Stimulated activated CD4-positive, alpha-beta T cell treated with anti-CD3 and anti-CD28 coated beads, Interleukin-12 subunit alpha, Interleukin-12 subunit beta, amount 100 ng/mL, for 24 hours (primary cell): ENCODE measurements at places on chromosomes 3 and 15.

DNA sequence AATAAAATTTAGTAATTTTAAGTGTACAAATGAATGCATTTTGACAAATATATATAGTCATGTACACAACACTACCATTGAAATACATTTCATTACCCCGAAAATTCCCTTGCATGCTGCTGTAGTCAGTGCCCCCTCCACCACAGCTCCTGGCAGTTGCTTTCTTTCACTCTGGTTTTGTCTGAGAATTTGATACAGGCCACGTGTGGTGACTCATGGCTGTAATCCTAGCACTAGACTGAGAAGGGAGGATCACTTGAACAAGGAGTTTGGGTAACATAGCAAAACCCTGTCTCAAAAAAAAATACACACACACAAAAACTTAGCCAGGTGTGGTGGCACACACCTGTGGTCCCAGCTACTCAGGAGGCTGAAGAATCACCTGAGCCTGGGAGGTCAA lies 65.4 kb downstream of the TFRC start:
- DNase-seq: no peak

DNA sequence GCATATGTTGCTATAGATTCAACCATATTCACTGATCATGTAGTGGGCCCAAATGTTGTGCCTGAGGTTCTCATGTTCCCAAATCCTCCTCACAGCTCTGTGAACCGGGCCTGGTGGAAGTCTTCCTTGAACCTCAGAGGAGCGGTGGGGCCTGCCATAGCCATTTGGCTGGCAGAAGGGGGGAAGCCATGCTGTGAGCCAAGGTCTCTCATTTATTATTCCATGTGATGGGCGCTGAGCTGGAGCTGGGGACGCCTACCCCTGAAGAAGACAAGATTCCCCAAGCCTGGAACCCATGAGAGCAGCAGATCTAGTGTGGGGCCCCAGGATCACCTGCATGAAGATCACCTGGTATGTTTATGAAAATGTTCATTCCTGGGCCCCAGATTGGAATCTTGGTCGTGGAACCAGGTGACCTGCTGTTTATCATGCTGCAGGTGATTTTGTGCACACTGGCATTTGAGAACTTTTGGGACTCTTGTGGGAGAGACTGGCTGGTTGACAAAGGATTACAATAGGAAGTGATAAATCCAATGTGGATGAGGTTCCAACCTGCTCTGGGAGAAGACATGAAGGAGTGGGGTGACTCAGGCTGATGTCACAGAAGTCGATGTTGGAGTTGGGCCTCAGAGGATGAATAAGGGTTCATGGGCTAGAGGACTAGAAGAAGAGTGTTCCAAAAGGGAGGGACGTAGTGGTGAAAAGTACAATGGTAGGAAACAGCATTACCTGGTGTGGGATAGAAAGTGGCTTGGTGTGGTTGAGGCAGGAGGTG lies 102.1 kb downstream of the ASB7 start:
- no peak for DNase-seq

- no peak for DNase-seq
These were observed 345.0 kb downstream of the ZNF385D start for GRCh38 chr3:21405671-21406667.

DNA sequence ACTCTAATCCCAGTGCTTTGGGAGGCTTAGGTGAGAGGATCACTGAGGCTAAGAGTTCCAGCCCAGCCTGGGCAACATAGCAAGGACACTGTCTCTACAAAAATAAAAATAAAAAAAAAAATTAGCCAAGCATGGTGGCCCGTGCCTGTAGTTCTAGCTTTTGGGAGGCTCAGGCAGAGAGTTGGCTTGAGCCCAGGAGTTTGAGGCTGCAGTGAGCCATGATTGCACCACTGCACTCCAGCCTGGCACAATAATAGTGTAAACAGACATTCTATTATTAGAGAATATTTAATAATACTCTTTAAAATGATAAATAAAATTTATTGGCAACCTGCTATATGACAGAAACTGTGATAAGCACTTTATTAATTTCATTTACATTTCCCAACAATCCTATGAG lies 908.9 kb downstream of the TUSC7 start:
- DNase-seq: no peak

GRCh38 chr15:36608180-36608579 lies 28.8 kb downstream of the CDIN1 start:
- DNase-seq: no peak

DNA sequence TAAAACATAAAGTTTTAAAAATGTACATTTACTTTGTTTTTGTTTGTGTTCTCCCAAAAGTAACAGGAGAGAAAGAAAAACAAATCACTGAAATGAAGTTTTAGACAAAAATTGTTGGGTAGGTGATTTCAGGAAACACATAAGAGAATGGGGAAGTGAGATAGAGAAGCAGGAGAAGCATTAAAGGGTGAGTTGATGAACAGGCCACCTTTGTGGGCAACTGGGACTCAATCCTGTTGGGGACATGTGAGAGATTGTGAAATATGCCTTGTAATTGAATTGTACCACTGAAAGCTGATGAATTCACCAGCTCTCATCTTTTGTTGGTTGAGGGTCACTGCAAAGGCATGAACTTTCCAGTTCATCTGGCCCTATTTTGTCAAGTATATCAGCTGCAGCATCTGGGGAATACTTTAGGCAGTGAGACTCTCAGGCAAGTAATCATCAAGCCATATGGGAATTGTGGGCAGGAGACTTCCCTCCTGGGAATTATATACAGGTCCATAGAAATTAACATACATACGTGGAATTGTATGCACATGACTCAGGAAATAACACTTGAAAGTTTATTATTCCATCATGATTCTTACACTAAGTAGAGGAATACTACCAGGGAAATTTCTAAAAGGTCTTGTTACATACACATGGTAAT lies 181.0 kb downstream of the ZBBX start:
- DNase-seq: no peak

DNA sequence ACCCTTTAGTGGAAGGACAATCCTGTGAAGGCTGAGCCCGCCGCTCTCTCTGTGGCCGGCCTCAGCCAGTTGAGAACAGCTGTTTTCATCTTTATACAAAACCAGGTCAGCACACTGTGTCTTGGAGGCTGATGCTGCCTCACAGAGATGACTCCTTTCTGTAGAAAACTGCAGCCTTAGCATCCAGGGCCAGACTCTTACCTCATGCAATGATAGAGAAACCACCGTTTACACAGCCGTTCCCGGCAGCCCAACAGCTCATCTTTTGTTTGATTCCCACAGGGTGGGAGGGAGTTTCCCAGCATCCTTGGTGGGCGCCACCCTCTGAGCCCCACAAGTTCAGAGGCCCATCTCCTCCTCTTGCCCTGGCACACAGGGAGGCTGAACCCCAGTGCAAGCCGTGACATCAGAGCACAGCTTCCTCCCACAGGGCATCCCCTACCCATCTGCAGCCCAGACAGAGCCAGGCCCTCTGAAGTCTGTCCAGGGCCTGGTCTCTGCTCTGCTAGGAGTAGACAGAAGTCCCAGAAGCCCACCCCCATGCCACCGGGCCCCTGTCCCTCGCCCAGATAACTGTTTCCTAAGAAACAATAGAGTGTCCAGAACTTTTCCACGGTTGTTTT lies 105.0 kb downstream of the LRRK1 start:
- no peak for DNase-seq

DNA sequence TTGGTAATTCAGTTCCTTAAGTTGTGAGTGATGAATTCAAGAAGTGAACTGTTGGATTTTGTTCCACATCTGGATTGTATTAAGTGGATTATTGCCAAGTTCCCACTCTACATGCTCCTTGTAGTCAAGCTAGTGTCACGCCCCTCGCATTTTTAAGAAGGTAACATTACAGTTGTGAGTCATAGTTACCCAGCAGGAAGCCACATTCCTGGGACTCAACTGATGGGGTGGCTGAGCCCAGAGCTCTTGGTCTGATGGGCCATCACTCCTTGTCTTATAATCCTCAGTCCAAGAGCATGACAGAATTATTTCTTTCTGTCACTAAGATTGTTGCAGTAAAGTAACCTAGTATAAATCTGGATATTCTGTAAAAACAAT lies 102.7 kb downstream of the PTPRG start:
- DNase-seq: no peak

- DNase-seq: no peak
These were observed 61.6 kb downstream of the RGMA start for GRCh38 chr15:93027413-93027812.

DNA sequence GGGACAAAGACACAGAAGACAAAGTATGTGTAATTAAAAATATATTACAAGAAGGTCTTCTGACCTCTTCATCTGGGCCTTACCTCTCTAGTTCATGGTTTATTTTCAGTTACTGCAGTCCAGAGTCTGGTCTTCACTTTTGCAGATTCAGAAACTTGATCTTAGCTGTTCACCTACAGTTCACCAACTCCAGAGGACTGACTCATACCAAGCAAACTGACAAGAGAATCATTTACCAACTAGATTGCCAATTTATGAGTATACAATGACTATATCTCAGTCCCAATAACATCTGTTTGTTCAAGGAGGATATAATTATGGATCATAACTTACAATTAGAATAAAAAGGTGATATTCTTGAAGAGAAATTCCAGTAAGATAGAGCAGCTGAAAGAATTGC lies 9.0 kb downstream of the P2RY1 start:
- no peak for DNase-seq

- no peak for DNase-seq
These were observed 4.5 kb downstream of the ADGRG7 start for GRCh38 chr3:100613721-100614390.
